ENCODE measurements at places on chromosomes 2 and 18. TPM values are rescaled to one million over a fixed set of nuclear protein-coding genes. Genes with fewer than 3 reads are reported as not detected.

DNA sequence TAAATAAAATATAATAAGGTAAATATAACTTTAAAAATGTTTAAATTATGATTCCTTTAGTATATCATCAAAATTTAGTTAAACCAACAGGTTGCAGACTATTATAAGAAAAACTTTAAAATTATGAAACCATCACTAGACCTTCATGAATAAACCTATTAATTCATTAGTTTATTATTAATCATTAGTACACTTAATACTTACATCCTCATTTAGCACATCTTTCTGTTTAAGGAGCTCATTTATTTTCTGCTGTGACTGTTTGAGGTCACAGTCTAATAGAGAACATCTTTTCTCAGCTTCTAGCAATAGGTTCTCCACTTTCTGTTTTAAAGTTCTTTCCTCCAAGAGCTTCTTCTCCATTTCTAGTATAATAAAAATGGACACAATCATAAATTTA lies 52.8 kb downstream of the SLC66A3 start:
- no peak overlapping the region for H3K4me3 ChIP-seq
- no peak for DNase-seq
- peaks cover 7% of the 10 kb centered on the region for H3K36me3 ChIP-seq
- H3K4me1 ChIP-seq = no peaks in the 10 kb centered on the region

GRCh38 chr2:191081411-191082155 lies 67.6 kb upstream of the STAT1 start:
- no peak overlapping the region for H3K4me3 ChIP-seq
- H3K27ac ChIP-seq = no peak overlapping the region
- H3K27me3 ChIP-seq = no peaks in the 10 kb centered on the region
- H3K36me3 ChIP-seq = no peaks in the 10 kb centered on the region

- peaks cover 2% of the 10 kb centered on the region for H3K4me1 ChIP-seq
- no peak overlapping the region for H3K4me3 ChIP-seq
- no peak for DNase-seq
- H3K27me3 ChIP-seq = no peaks in the 10 kb centered on the region
- no peaks in the 10 kb centered on the region for H3K36me3 ChIP-seq
- no peak overlapping the region for H3K27ac ChIP-seq
Observed at GRCh38 chr2:64426183-64426952, 27.6 kb upstream of the LGALSL start.

- peaks cover 2% of the 10 kb centered on the region for H3K4me1 ChIP-seq
- no peaks in the 10 kb centered on the region for H3K27me3 ChIP-seq
- no peak overlapping the region for H3K4me3 ChIP-seq
- H3K27ac ChIP-seq = no peak overlapping the region
Observed at GRCh38 chr2:130374587-130375290, 18.9 kb downstream of the PTPN18 start.

- H3K36me3 ChIP-seq = no peaks in the 10 kb centered on the region
- H3K4me1 ChIP-seq = no peaks in the 10 kb centered on the region
- DNase-seq = no peak
- no peaks in the 10 kb centered on the region for H3K27me3 ChIP-seq
- H3K4me3 ChIP-seq = no peak overlapping the region
Observed at GRCh38 chr2:183678908-183679307, 554.7 kb downstream of the NUP35 start.

GRCh38 chr18:42229211-42230210 lies 274.5 kb downstream of the PIK3C3 start:
- H3K27ac ChIP-seq = no peak overlapping the region
- no peak overlapping the region for H3K4me3 ChIP-seq
- no peaks in the 10 kb centered on the region for H3K36me3 ChIP-seq
- DNase-seq = no peak
- H3K27me3 ChIP-seq = no peaks in the 10 kb centered on the region

DNA sequence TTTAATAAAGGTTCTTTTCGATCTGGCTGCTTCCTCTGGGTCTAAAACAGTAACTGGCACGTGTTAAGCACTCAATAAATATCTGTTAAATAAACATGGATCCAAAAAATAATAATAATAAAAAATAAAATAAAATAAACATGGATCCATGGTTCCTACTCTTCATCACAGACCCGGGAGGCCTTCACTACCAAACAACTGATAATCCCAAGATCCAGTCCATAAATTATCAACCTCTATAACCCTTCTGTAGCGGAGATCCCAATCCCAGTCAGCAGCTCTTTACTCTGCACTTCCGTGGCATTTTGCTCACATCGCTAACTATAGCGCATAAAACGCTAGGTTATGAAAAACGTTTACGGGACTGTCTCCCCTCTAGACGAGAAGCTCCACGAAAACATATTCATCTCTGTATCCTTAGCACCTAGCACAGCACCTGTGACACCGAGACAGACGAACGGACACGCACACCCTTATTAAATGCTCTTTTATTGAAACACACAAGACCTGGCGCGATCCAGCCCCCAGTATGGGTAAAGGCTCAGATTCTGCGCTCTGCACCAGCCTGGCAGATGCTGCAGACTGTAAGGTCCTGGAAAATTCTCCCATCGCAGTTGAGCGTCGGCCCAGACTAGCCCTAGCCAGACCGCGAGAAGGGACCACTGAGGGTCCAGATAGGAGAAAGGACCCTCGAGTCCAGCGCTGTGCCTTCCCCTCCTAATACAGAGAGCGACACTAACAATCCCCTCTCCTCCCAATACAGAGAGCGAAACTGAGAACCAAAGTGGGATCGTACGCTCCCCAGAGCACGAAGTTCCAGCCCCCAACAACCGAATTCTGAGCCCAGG lies 770 bp downstream of the NBAS start:
- no peaks in the 10 kb centered on the region for H3K27me3 ChIP-seq
- H3K27ac ChIP-seq = peak overlapping the region; percentile 67
- H3K4me1 ChIP-seq = peaks cover 4% of the 10 kb centered on the region
- peaks cover 4% of the 10 kb centered on the region for H3K36me3 ChIP-seq
- DNase-seq = peak; percentile 54
- H3K4me3 ChIP-seq = peak overlapping the region; percentile 82

DNA sequence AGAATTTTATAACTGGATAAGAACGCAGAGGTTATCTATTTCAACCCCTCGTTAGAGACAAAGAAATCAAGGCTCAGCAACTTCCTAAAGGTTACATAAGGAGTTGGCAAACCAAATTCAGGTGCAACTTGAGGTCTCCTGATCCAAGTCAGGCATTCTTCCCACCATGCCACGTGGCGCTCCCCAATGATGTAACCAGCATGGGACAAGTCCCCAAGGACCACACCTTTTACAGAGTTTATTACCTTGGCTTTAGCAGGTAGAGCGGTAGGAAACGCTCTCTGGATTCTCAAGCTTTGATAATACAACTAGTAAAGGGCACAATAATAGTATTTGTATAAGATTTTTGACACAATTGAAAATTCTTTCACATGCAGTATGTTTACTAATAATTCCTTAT lies 26.7 kb upstream of the MBOAT2 start:
- DNase-seq = no peak
- H3K4me1 ChIP-seq = no peaks in the 10 kb centered on the region
- H3K27me3 ChIP-seq = no peaks in the 10 kb centered on the region

- H3K4me1 ChIP-seq = no peaks in the 10 kb centered on the region
- no peaks in the 10 kb centered on the region for H3K36me3 ChIP-seq
- H3K27me3 ChIP-seq = no peaks in the 10 kb centered on the region
- no peak overlapping the region for H3K4me3 ChIP-seq
Observed at GRCh38 chr2:18650221-18650620, 60.9 kb upstream of the NT5C1B start.

TRIM54 gene
- not detected for total RNA-seq

OTOS gene
- total RNA-seq = not detected

PSMA8 gene
- 0.14 TPM for total RNA-seq

D2HGDH gene
- total RNA-seq = 7.4 TPM

PLEKHB2 gene
- total RNA-seq = 34.9 TPM

NOSTRIN gene
- 16.7 TPM for total RNA-seq

GREB1L gene
- total RNA-seq = 3.7 TPM

NR4A2 gene
- total RNA-seq = 0.08 TPM

All from liver (tissue), 10 donors.